Stimulated activated CD8-positive, alpha-beta memory T cell treated with anti-CD3 and anti-CD28 coated beads, Interleukin-7, amount 100 ng/mL, for 4 hours (primary cell): ENCODE measurements at places on chromosomes 4 and X.

- DNase-seq: no peak
These were observed 193.3 kb downstream of the ANKRD50 start for GRCh38 chr4:124519196-124519595.

- DNase-seq: no peak
These were observed 25.9 kb upstream of the CPLX1 start for GRCh38 chr4:851701-852430.

DNA sequence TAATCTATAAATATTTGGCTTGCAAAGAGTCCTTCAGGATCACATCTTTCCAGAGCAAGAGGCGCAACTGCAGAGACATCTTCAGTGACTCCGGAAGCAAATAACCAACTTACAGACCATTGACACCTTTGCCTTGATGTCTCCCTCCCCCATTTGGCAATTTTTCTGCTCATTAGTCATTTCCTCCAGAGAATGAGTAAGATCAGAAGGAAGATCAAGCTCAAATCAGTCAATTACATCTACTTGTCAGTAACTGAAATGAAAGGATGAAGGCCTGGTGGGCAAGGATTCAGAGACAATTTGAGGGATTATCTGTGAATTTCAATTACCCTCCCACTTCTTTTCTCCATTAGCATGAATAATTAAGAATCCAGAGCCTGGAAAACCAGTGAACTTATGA, 665.6 kb upstream of the CPEB2 start:
- DNase-seq: no peak

- DNase-seq: no peak
These were observed 38.0 kb upstream of the HELT start for GRCh38 chr4:184980261-184980660.

GRCh38 chr4:123783921-123784320, 387.3 kb downstream of the SPRY1 start:
- no peak for DNase-seq
